Left lung (tissue), 14 donors: ENCODE measurements at places on chromosomes 1 and 21.
A peak's percentile ranks its signal among the peaks of the same experiment; 100 is the strongest.

GRCh38 chr1:155301342-155301841, at the start of gene PKLR:
Gene PKLR, minus strand, starts transcription at chr1:155301438. Its CDS starts 43 bp downstream, at chr1:155301395.
- H3K36me3 ChIP-seq, result no peaks in the 10 kb centered on the region
- H3K4me3 ChIP-seq, result no peak within 1 kb of the TSS
- H3K27ac ChIP-seq, result no peak within 1 kb of the TSS
- H3K4me1 ChIP-seq, result no peaks in the 10 kb centered on the region

DNA sequence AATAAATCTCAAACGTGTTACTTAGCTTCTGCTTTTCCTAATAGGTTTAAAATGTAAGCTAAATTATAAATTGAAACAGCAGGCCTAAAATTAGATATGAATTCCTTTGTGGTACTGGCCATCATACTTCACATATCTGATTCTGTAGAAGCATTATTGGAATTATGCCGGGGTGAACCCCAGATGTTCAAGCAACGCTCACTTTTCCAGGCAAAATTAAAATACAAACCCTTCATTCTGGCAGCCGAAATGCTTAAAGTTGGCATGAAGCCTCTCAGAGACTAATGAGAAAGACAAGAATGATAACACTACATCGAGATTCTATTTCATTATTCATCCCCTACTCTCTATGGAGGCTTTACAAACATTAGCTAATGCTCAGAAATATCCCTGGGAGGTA, 1352.7 kb upstream of the ADGRL2 start:
- H3K4me3 ChIP-seq, result no peak overlapping the region
- no peaks in the 10 kb centered on the region for H3K4me1 ChIP-seq
- no peak overlapping the region for H3K27ac ChIP-seq
- H3K36me3 ChIP-seq, result no peaks in the 10 kb centered on the region
- H3K27me3 ChIP-seq, result no peaks in the 10 kb centered on the region
- no peak for DNase-seq

GRCh38 chr1:228687587-228687986, 47.7 kb upstream of the RHOU start:
- no peak overlapping the region for H3K4me3 ChIP-seq
- H3K4me1 ChIP-seq, result no peaks in the 10 kb centered on the region
- DNase-seq, result no peak
- H3K36me3 ChIP-seq, result no peaks in the 10 kb centered on the region
- no peaks in the 10 kb centered on the region for H3K27me3 ChIP-seq
- H3K27ac ChIP-seq, result no peak overlapping the region

GRCh38 chr1:10836726-10837125, 40.3 kb upstream of the CASZ1 start:
- no peak overlapping the region for H3K27ac ChIP-seq
- H3K4me3 ChIP-seq, result no peak overlapping the region
- H3K36me3 ChIP-seq, result no peaks in the 10 kb centered on the region
- H3K4me1 ChIP-seq, result no peaks in the 10 kb centered on the region
- peak; percentile 59 for DNase-seq
- peaks cover 39% of the 10 kb centered on the region for H3K27me3 ChIP-seq

GRCh38 chr1:160795951-160796383, at the start of gene LY9:
Gene LY9, plus strand, starts transcription at chr1:160796174. Its CDS starts 14 bp downstream, at chr1:160796188.
- H3K36me3 ChIP-seq, result no peaks in the 10 kb centered on the region
- no peaks in the 10 kb centered on the region for H3K27me3 ChIP-seq
- H3K4me3 ChIP-seq, result no peak within 1 kb of the TSS
- no peak for DNase-seq
- H3K27ac ChIP-seq, result no peak within 1 kb of the TSS
- H3K4me1 ChIP-seq, result no peaks in the 10 kb centered on the region
